ENCODE measurements at places on chromosomes 3 and 15.
A peak's percentile ranks its signal among the peaks of the same experiment; 100 is the strongest.

- DNase-seq = no peak
Observed at GRCh38 chr3:40185029-40185695, 124.3 kb upstream of the EIF1B start.

DNA sequence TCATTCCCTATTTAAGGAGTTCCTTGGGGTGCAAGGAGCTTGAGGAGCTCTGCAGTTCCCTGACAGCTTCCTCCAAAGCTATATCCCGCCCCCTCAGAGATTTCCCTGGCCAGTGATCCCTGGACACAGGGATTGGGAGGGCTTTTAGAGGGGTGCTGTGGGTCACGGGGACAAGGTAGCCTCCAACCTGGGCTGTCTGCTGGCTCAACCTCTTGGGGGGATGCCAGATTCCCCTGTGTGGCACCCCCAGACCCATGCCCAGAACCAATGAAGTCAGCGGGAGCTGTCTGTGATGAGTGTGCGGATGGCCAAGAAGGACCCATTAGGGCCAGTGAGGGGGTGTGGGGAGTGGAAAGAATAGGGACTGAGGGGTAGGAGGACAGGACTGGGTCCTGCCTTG lies 21.0 kb upstream of the ATP2B2 start:
- no peak for DNase-seq

- DNase-seq = no peak
Observed at GRCh38 chr3:137542049-137542448, 222.1 kb upstream of the SOX14 start.

DNA sequence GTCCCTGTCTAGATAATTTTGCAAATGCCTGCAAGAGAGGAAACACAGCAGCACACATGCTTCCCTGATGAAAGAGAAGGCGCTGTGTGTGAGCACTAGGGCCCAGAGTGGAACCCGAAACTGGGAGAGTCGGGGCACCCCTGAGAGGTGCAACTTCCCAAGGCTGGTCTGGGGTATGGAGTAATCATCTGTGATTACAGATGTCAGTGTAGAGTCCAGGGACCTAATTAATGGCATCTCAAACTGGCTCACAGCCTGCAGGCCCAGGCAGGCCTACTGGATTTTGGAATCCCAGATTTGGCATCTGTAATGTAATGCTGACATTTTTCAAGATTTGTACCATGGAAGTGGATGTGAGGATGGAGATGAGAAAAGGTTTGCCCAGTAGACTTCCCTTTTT lies 29.4 kb downstream of the PGPEP1L start:
- DNase-seq = no peak

GRCh38 chr3:54217828-54218227 lies 95.5 kb downstream of the CACNA2D3 start:
- no peak for DNase-seq

GRCh38 chr15:36571301-36571700 lies 8.1 kb upstream of the CDIN1 start:
- DNase-seq = no peak

- DNase-seq = no peak
Observed at GRCh38 chr3:76432396-76432795, 607.5 kb upstream of the ROBO2 start.

- DNase-seq = no peak
Observed at GRCh38 chr15:69615736-69616135, 163.1 kb downstream of the RPLP1 start.

GRCh38 chr3:124565013-124565412 lies 165.2 kb upstream of the UMPS start:
- no peak for DNase-seq

DNA sequence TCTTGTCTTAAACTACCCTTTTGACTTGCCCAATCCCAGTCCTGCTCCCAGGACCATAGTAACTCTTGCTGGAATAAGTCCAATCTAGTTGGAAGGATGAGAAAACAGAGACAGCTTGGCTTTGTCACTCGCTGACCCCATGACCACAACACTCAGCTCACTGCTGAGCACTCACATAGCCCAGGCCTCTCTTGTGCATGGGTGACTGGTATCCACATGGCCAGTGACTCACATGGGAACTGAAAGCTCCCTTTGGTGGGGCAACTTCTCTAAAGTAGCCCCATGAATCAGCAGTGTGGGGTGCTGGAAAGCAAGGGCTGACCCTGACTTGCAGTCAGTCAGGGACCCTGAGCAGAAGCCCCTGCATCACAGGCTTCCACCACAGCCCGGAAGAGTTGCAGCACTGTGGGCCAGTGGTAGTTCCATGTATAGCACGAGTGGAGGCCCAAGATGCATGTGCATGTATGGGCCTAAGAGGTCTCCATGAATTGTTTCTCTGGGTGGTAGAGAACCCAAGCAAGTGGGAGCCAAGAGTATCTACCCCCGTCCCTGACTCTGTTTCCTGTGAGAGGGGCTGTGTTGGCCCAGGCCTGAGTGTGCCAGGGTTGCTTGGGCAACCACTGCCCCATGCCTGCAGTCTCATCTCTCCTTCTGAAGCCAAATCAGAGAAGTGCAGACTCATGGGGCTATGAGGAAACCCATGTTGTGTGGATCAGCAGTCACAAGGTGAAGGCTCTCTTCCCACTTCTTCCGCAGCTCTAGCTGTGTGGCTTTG lies 62.1 kb upstream of the XCR1 start:
- DNase-seq = peak; percentile 23

GRCh38 chr3:72496051-72496670 lies 352.1 kb downstream of the SHQ1 start:
- no peak for DNase-seq

GRCh38 chr3:107369791-107370190 lies 7.4 kb upstream of the CCDC54 start:
- no peak for DNase-seq

DNA sequence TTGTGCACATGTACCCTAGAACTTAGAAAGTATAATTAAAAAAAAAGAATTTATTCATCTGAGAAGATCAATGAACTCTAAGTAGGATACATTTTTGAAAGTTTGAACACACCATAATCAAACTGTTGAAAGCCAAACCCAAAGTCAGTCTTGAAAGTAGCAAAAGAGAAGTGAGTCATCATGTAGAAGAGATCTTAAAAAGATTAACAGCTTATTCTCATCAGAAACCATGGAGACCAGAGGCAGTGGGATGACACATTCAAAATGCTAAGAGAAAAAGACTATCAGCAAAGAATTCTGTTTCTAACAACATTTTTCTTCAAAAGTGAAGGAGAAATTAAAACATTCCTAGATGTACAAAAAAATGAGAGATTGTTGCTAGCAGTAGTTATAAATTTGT lies 60.7 kb downstream of the TIMP4 start:
- DNase-seq = no peak

GRCh38 chr3:125280668-125281361 lies 68.3 kb upstream of the SLC12A8 start:
- no peak for DNase-seq

DNA sequence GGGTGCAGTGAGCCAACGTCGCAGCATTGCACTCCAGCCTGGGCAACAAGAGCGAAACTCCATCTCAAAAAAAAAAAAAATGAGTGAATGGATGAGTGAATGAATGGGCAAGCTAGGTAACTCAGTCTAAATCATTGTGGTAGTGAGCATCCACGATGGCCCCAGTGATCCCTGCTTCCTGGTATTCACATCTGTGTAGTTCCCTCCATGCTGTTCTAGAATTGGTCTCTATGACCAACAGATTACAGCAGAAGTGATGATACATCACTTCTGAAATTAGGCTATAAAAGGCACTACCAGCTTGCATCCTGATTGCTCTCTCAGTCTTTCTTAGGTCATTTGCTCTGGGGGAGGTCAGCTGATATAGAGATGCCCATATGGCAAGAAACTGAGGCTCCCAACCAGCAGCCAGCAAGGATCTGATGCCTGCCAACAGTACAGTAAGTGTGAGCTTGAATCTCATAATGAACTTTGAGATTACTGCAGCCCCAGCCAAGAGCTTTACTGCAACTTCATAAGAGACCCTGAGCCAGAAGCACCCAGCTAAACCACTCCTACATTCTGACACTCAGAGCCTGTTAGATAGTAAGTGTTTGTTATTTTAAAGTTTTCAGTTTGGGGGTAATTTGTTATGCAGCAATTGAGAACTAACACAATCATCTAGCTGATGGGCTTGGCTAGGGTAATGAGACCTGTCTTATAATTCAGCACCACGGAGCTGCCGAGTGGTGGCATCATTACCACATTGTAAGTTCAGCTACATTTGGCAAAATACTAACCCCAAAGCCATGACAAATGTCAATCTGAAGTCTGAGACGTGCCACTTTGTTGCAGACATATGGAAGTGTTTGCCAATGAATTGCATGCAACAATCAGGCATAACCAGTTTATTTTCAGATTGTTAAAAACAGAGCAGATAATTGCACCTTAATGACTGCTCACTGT lies 53.0 kb downstream of the KLHL6 start:
- DNase-seq = no peak

DNA sequence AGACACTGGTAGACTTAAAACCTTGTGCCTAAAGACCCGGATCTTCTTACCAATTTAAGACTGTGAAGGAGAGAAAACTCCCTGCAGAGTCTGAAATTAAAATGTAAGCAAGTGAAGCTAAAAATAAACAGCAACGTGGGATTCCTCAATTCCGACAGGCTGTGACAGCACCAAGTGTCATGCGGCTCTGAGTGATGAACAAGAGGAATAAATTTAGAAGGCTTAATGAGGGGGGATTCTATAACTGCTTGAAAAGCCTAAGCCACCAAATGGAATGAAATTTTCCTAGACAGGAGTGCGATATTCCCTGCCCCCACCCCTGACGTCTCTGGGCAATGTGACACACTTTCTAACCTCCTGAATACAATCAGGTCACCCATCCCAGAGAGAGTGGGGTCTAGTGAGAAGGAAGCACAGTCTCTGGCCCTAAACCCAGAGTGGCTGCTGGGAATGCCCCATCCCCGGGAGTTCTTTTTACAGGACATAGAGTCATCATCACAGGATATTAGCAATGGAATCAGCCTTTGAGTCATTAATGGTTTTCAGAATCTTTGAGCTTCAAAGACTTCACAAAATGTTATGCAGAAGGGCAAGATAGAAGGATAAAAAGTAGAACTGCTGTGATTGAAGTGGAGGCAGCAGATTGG lies 114.3 kb downstream of the EDEM1 start:
- DNase-seq = no peak

- no peak for DNase-seq
Observed at GRCh38 chr3:65006300-65006739, 318.5 kb upstream of the ADAMTS9 start.

DNA sequence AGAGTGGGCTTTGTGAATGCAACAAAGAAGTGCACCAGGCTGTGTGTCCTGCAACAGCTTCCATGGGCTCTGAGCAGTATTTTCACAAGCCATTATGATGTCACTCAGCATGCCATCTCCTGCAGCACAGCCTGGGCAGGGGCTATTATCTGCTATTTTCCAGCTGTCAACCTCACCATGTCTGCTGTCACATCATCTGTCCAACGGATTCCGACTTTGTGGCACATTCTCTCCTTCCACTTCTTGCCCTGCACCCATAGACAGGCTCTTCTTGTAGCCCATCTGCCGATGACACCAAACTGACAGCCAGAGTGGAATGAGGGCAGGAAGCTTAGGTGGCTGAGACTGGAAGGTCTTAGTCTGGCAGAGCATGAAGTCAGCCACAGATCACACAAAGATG lies 691.9 kb downstream of the NTRK3 start:
- DNase-seq = no peak

DNA sequence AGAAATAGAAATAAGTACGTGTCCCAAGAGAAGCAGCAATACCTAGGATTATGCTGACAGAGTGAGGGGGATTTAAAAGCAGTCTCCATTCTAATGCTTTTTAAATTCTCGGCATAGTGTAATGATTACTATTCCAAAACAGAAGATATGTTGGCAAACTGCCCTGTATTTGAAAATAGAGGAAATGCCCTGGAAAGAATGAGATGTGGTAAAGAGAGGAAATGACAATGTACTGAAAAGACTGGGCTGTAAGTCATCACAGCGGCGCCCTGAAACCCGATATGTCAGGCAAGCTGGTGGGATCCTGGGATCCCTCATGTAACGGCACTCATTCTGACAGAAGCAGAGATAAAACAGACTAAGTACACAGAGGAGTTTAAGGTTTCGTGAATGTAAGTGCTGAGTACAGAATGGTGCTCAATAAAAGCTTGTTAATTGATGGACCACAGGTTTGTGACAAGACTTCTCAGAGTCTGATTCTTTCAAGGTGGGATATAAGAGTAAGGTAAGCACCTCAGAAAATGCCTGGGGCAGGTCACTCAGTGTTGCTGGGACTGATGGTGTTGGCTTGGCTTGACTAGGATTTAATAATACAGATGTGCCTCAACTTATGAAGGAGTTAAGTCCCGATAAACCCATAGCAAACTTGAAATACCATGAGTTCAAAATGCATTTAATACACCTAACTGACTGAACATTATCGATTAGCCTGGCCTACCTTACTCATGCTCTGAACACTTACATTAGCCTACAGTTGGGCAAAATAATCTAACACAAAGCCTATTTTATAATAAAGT lies 91.4 kb downstream of the NFKBIZ start:
- DNase-seq = peak; percentile 17

GRCh38 chr15:39059917-39060316 lies 495.3 kb upstream of the RASGRP1 start:
- DNase-seq = no peak
